ENCODE measurements at places on chromosomes 1 and 21.

DNA sequence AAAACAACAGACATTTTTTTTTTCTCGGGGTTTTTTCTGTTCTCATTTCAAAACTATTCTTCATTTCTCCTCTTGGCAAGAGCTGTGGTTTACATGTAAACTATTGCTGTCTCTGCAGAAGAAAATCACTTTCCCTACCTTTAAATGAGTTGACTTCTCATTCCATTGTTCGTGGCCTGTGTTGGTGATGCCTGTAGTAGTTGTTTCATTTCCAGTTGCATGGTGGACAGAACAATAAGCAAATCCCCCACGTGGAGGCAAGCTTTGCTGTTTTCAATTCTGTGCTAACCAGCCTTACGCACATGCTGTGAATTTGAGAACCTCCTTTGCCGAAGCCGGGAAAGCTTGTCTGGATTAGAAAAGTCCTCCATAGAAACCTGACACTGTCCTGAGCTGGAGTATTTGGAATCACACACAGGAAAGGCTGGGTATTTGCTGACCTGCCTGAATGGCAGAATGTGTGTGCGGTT lies 26.2 kb upstream of the MAP3K7CL start:
- DNase-seq = no peak

GRCh38 chr1:26537951-26538352 lies 8.4 kb downstream of the RPS6KA1 start:
- DNase-seq = peak; percentile 37

GRCh38 chr1:226034482-226034881 lies 28.0 kb upstream of the H3-3A start:
- DNase-seq = peak; percentile 100

DNA sequence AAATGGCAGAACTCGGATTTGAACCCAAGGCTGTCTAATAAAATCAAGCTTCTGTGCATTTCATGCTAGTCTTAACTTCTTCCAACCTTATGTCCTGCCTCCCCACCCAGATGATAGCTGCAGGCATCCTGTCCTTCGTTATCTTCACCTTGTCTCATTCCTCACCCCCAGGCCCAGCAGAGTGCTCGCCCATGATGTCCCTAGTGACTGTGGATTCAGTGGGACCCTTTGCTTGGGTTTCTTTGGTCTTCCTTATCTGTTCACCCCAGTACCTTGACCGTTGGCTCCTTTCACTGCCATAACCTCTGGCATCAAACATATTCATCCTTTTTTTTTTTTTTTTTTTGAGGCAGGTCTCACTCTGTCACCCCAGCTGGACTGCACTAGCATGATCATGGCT lies 5.6 kb upstream of the BSDC1 start:
- DNase-seq = no peak

DNA sequence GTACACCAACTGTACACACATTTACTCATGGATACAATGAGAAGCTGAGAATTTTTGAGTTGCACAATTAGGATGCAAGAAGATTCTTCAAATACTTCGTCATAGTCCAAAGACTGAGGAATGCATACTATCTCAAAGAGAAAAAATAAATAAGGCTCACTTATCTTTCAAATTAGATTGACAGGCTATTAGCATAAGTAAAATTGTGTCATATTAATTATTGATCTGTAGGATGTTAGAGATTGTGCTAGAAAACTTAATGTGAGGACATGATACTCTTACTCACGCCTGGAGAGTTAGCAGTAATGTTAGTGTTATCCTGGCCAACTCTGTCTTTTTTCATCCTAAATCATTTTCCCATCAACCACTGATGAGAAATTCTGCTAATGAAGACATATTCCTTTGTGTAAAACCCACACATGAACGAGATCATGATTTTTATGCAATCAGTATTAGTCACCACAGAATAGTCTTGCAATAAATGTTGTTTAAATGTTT lies 659.0 kb downstream of the LTN1 start:
- DNase-seq = peak; percentile 86

DNA sequence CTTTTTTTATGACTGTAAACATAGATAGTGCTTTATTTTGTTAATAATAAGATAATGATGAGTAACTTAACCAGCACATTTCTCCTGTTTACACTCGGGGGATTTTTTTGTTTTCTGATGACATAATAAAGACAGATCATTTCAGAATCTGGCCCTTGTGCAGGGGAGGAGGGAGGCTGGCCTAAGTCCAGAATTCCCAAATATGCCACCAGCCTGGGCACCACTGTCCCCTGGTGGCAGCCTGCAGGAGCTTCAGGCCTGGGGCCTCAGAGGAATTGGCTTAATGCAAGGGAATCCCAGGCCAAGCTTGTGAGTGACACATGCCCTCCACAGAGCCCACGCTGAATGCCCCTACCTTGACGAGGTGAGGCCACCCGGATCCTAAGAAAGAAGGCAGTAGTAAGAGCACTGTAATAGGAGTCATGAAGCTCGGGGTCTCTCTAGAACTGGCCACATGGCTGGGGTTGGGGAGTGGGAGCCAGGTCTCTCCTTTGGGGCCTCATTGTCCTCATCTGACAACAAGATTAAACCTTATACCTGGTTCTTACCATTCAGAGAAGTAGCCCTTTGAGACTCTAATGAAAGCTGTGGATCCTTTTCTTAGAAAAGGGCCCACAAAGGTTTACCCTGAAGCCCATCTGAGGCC lies 24.1 kb downstream of the ETNK2 start:
- peak; percentile 89 for DNase-seq

- no peak for DNase-seq
These were observed 233.2 kb upstream of the NR5A2 start for GRCh38 chr1:199794105-199794863.

DNA sequence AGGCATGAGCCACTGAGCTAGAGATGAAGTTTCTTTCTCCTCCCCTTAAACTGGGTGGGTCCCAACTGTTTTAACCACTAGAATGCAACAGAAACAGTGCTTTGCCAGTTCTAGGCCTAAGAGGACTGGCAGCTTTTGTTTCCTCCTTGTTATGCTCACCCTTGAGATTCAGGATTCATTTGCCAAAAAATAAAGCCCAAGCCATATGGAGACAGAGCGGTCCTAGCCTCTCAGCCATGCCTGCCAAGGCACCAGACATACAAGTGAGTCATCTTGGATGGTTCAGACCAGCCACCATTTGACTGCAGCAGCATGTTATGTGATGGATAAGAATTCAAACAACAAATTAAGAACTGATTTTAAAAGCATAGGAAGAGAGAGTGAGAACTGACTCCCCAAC lies 38.1 kb upstream of the STUM start:
- peak; percentile 38 for DNase-seq

GRCh38 chr1:44347280-44347679 lies 7.8 kb downstream of the ERI3 start:
- peak; percentile 62 for DNase-seq

GRCh38 chr1:183164340-183164739 lies 21.7 kb upstream of the LAMC2 start:
- peak; percentile 40 for DNase-seq

- DNase-seq = peak; percentile 60
These were observed 9.5 kb upstream of the PIGR start for GRCh38 chr1:206955476-206956451.

DNA sequence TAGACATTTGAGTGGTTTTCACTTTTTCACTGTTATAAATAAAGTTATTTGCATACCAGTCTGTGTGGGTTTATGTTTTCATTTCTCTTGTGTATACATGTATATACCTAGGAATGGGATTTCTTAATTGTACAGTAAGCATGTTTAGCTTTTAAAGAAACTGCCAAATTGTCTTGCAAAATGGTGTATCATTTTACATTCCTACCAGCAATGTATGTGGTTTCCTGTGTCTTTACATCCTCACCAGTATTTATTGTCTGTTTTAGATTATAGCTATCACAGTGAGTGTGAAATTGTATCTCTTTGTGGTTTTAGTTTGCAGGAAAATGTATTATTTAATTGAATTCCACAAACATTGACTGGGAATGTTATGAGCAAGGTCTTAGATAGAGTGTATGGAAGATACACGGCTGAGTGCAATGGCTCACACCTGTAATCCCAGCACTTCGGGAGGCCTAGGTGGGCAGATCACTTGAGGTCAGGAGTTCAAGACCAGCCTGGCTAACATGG lies 57.3 kb downstream of the MACF1 start:
- peak; percentile 49 for DNase-seq

GRCh38 chr1:19317126-19317910 lies 5.2 kb downstream of the SLC66A1 start:
- DNase-seq = peak; percentile 26

DNA sequence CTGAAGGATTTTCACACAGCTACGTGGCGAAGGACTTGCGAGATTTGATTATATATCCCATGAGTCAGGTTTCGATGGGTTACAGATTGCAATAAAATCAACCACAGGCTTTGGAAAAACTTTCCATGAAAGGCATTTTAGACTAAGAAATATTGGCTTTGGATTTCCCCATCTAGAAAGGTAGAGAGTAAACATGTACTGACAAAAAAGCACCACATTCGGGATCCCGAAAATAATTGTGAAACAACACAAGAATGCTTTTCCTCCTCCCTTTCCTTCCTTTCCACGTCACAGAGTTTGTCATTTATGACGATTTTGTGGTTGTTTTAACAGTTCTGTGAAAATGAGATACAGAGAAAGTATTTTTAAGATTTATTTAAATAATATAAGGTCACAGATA lies 38.5 kb downstream of the TGFB2 start:
- DNase-seq = peak; percentile 12

GRCh38 chr1:5493851-5494311 lies 498.3 kb downstream of the NPHP4 start:
- DNase-seq = no peak

DNA sequence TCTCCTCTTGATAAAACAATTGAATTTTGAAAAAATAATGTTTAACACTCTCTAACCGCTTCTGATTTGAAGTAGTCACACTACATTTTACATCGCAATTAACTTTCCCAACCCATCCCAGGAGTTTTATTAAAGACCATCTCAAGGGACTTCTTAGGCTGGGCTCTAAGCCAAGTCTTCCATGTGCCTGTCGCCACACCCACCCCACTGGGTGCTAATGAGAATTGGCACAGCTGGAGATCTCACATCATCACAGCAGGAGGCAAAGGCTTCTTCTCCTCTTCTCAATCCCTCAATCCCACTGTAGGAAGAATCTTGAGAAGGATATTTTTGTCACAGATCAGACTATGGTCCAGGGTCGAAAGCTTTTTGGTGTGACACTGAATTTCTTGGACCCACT lies 328.9 kb downstream of the NUF2 start:
- no peak for DNase-seq

- DNase-seq = no peak
These were observed 37.0 kb upstream of the RCAN3 start for GRCh38 chr1:24465638-24466037.

DNA sequence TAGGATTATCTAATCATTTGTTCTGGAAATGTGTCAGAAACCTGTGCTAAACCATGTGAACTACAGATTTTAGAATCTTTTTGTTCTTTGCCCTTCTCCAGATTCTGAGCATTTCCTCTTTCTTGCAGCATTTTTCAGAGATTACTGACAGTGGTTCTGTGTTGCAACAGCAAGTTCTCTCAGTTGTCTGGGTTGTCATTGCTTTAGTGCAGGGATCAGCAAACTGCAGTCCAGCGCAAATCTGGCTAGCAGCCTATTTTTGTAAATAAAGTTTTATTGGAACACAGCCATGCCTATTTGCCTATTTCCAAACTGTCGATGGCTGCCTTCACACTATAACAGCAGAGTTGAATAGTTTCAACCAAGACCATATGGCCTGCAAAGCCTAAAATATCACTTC lies 66.3 kb upstream of the LRRC8D start:
- DNase-seq = peak; percentile 51

GRCh38 chr1:166129006-166129405 lies 37.8 kb downstream of the FAM78B start:
- no peak for DNase-seq

- DNase-seq = no peak
These were observed 212.5 kb downstream of the FGGY start for GRCh38 chr1:59509341-59509875.

- no peak for DNase-seq
These were observed 38.5 kb upstream of the TDRD10 start for GRCh38 chr1:154463512-154463990.

DNA sequence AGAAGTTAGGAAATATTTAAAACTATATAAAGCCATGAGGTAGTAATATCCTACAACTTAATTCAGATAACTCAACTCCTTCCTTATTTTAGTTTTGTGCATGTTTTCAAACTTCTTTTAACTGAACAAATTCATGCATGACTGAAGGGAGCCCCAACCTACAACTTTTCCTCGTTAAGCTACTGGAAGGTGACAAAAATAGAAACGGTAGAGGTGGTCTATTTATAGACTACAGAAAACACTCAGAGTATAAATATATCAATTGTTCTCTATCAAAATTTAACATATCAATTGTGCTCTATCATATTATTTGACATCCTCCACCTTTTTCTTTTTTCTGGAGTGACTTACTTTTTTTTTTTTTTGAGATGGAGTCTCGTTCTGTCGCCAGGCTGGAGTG lies 16.8 kb downstream of the SYNJ1 start:
- DNase-seq = no peak

- no peak for DNase-seq
These were observed 127.9 kb upstream of the CACYBP start for GRCh38 chr1:174871886-174872285.

DNA sequence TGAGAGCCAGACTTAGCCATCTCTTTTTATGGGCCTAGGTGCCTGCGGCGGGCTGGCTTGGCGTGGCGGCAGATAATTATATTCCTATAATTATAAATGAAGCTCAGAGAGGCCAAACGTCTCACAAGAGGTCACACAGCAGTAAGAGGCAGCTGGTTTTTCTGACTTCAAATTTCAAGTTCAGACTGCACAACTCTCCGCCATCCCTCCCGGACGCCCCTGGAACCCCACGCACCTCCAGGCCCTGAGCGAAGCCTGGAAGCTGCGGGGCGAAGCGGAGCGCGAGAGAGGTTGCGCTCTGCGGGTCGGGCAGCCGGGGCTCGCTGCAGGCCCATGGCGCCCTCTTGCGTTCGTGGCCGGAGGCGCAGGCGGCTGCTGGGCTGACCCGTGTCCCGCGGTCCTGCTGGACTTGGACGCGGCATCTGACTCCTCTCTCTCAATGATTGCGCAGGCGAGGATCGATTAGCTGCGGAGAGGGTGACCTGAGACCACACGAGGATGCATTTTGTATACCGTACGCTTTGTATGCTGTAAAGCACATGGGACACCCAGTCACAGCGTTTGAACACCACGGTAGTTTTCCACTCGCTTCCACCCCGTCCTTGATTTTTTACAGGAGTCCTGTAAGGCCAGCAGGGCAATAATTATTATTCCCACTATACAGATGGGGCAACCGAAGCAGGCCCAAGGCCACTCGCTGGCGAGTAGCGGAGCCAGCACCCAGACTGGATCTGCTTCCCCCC lies 272.7 kb downstream of the FOXD2 start:
- peak; percentile 42 for DNase-seq

- DNase-seq = no peak
These were observed 21.0 kb downstream of the GNG12 start for GRCh38 chr1:67812226-67812625.

DNA sequence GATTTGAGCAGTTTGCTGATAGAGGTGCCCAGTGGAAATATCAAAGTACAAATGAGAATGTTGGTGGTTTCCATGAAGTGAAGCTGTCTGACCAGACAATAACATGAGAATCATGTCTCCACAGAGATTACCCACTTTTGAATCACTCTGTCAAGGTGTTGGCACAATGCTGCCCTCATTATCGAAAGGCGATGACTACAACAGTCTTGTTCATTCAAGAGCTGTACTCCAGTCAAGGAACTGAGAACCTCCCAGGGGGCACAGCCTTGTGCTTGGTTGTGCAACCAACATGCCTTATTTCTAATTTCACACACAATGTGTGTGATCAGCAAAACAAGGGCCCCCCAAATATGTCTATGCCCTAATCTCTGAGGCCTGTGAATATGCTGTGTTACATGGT lies 35.7 kb downstream of the ETS2 start:
- peak; percentile 45 for DNase-seq

- DNase-seq = peak; percentile 15
These were observed 6.9 kb upstream of the NOS1AP start for GRCh38 chr1:162062542-162063015.
